ENCODE measurements at places on chromosomes 7 and 10. TPM values are rescaled to one million over a fixed set of nuclear protein-coding genes. Genes with fewer than 3 reads are reported as not detected.

DNA sequence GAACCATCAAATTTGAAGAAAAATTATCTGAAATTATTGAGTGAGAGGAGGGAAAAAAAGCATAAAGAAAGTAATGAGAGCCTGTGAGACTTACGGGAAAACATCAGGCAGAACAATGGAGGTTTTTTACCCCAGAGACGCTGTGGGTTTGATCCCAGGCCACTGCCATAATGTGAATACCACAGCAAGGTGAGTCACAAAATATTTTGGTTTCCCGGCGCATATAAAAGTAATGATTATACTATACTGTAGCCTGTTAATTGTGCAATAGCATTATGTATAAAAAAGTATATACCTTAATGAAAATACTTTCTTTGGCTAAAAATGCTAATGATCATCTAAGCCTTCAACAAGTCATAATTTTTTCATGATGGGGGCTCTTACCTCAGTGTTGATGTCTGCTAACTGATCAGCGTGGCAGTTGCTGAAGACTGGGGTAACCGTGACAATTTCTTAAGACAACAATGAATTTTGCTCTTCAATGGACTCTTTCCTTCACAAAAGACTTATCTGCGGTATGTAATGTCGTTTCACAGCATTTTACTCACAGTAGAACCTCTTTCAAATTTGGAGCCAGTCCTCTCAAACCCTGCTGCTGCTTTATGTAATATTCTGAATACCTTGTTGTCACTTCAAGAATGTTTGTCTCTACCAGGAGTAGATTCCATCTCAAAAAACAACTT lies 97.0 kb upstream of the FAM20C start:
- H3K27me3 ChIP-seq, result no peaks in the 10 kb centered on the region
- H3K4me1 ChIP-seq, result peaks cover 89% of the 10 kb centered on the region
- H3K4me3 ChIP-seq, result peak overlapping the region; percentile 54
- peaks cover 26% of the 10 kb centered on the region for H3K36me3 ChIP-seq

GRCh38 chr10:30553626-30554439 lies 75.7 kb downstream of the LYZL2 start:
- no peaks in the 10 kb centered on the region for H3K36me3 ChIP-seq
- peak overlapping the region; percentile 54 for H3K4me3 ChIP-seq
- peak; percentile 65 for DNase-seq
- no peaks in the 10 kb centered on the region for H3K27me3 ChIP-seq
- H3K4me1 ChIP-seq, result peaks cover 44% of the 10 kb centered on the region

Gene ZEB1
- total RNA-seq, result 0.18 TPM

Gene TNS3
- total RNA-seq, result 28.3 TPM

DNA sequence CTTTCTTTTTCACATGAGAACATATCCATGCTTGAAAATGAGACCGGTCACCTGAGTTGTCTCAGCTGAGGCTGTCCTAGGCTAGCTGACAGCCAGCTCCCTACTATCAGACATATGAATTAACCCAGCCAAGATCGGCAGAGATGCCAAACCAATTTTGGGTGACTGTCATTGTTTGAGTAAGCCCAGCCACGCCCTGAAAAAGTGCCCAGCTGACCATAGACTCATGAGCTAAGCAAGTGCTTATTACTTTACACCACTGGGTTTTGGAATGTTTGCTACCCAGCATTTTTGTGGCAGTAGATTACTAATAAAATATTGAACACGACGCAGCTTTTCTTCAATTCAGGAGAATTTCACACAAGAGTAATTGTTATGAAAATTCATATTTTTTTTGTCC lies 265.2 kb upstream of the LYZL1 start:
- H3K27ac ChIP-seq, result no peak overlapping the region
- DNase-seq, result no peak
- H3K4me1 ChIP-seq, result peaks cover 19% of the 10 kb centered on the region
- peaks cover 5% of the 10 kb centered on the region for H3K27me3 ChIP-seq
- no peak overlapping the region for H3K4me3 ChIP-seq

GRCh38 chr10:100997360-100998182 lies 2.0 kb upstream of the LZTS2 start:
- no peaks in the 10 kb centered on the region for H3K27me3 ChIP-seq
- H3K27ac ChIP-seq, result peak overlapping the region; percentile 95
- peak overlapping the region; percentile 83 for H3K4me3 ChIP-seq
- H3K4me1 ChIP-seq, result peaks cover 32% of the 10 kb centered on the region
- peak; percentile 94 for DNase-seq

DNA sequence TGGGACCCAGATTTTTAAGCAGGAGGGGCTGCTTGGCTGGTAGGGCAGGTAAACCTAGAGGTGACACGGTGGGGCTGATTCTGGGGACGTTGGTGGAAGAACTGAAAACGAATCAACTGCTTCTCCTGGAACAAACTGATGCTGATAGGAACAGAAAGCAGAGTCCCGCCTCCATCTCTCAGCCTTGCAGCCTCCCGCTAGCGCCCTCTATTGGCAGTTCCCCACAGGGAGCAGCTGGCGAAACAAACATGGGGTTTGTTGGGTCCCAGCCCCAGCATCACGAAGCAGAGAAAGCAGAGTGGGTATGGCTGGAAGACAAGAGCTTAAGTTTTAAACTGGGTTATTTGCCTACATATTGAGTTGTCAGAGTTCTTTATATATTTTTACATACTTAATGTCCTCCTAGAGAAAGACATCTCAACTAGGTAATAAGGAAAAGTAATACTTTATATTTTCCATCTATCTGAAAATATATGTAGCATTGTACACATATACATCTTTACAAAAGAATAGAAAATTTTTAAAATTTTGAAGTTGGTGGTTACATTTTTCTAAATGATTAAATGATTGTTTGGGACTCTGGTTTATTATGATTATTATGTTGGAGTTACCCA lies 42.3 kb upstream of the FOXI2 start:
- no peak overlapping the region for H3K4me3 ChIP-seq
- H3K4me1 ChIP-seq, result peaks cover 33% of the 10 kb centered on the region
- peak; percentile 93 for DNase-seq
- H3K27ac ChIP-seq, result no peak overlapping the region

GRCh38 chr10:103951942-103952341 lies 15.0 kb upstream of the SLK start:
- H3K4me1 ChIP-seq, result peaks cover 6% of the 10 kb centered on the region
- no peak overlapping the region for H3K27ac ChIP-seq
- H3K4me3 ChIP-seq, result no peak overlapping the region
- 0 out of 2 replicates have a peak, but pooled peaks cover 2% of the 10 kb centered on the region for H3K27me3 ChIP-seq

Gene INPP5A
- total RNA-seq, result 21.5 TPM

DNA sequence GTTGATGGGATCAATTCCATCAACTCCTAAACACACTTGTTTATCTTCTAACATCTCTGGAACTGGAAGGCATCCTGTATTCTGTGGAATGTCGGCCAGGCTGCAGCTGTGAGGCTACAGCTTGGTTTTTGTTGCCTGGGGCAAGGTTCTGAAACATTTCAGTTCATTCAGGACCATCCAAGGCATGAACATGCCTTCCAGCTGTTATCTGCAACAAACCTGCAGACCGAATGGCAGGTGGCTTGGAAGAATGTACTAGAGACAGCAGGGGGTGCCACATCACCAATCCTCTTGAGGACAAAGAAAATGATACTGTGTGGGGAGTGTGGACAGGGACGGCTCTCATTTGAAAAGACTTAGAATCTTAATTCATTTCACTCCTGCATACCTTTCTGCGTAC lies 12.4 kb downstream of the PAPOLB start:
- H3K4me3 ChIP-seq, result no peak overlapping the region
- H3K36me3 ChIP-seq, result peaks cover 4% of the 10 kb centered on the region
- peaks cover 7% of the 10 kb centered on the region for H3K4me1 ChIP-seq
- DNase-seq, result peak; percentile 52
- H3K27me3 ChIP-seq, result no peaks in the 10 kb centered on the region

DNA sequence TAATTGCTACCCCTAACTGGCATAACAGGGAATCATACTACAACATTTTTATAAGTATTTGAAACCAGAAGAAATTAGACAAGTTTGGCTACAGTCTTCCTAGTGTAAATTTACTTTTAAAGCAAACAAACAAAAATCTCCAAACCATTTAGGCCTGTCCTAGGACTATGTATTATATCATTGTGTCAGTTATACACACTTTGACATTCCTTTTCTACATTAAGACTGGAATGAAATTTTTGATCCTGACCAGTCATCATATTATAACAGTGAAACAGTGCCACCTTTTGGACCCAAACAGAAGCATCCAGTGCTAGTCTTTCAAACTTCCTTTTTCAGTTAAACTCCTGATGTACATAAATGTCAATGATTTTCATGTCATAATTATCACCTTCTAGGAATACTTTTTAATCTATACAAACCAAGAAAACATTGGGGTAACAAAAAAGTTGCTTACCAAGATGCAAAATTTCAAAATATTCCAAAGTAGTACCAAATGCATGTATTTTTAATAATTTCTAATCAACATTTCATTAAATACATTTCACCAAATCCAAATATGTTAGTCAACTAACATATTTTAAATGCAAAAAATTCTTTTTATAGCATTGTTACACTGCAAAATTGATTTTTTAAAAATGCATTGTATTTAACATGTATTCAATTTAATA lies 75.7 kb downstream of the IMMP2L start:
- no peaks in the 10 kb centered on the region for H3K36me3 ChIP-seq
- H3K4me1 ChIP-seq, result no peaks in the 10 kb centered on the region
- no peak overlapping the region for H3K27ac ChIP-seq
- no peak for DNase-seq
- H3K27me3 ChIP-seq, result no peaks in the 10 kb centered on the region

GRCh38 chr7:90613088-90613498 lies 17.0 kb downstream of the CDK14 start:
- H3K27me3 ChIP-seq, result no peaks in the 10 kb centered on the region
- no peak overlapping the region for H3K4me3 ChIP-seq
- no peak overlapping the region for H3K27ac ChIP-seq
- peaks cover 48% of the 10 kb centered on the region for H3K4me1 ChIP-seq
- DNase-seq, result no peak
- no peaks in the 10 kb centered on the region for H3K36me3 ChIP-seq

GRCh38 chr10:3779158-3779741 lies 5.8 kb downstream of the KLF6 start:
- peaks cover 52% of the 10 kb centered on the region for H3K4me1 ChIP-seq
- H3K27ac ChIP-seq, result no peak overlapping the region
- H3K36me3 ChIP-seq, result peaks cover 55% of the 10 kb centered on the region
- no peak for DNase-seq

Gene NUTM2B
- total RNA-seq, result 0.20 TPM

Gene HPS1
- 49.3 TPM for total RNA-seq

Gene BAG3
- 16.8 TPM for total RNA-seq

DNA sequence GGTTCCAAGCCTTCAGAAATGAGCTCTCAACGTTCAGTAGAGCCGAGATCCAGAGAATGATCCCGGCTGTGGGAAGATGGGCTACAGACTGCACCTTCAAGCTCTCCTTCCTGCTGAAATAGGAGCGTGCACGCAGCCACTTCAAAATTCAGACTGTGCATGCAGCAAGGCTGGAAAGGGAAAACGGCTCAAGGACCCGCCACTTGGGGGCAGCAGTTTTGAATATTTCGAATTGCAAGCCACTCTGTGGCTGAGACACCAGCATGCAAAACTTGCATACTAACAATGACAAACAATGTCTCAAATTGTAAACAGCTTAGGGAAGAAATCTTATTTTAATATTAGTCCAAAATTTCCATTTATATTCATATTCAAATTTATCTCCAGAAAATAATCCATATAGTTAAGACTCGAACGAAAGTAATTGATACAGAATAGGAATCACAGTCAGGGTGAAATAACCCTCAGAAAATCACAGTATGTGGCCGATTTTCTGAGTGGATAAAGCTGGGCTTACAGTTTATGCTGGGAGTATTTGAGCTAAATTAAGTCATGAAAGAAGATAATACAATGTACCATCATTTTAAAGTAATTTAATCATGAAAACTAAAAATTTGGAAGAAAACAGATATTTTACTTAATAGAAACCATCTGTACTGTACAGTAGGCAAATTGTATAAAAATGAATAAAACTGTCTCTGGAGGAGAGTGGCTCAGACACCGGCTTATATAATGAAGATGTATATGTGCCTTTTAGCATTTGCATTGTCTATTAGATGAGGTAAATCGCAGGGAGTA lies 137.9 kb upstream of the MKI67 start:
- no peaks in the 10 kb centered on the region for H3K36me3 ChIP-seq
- no peak overlapping the region for H3K4me3 ChIP-seq
- H3K27ac ChIP-seq, result no peak overlapping the region

Gene C1GALT1
- total RNA-seq, result 107 TPM

DNA sequence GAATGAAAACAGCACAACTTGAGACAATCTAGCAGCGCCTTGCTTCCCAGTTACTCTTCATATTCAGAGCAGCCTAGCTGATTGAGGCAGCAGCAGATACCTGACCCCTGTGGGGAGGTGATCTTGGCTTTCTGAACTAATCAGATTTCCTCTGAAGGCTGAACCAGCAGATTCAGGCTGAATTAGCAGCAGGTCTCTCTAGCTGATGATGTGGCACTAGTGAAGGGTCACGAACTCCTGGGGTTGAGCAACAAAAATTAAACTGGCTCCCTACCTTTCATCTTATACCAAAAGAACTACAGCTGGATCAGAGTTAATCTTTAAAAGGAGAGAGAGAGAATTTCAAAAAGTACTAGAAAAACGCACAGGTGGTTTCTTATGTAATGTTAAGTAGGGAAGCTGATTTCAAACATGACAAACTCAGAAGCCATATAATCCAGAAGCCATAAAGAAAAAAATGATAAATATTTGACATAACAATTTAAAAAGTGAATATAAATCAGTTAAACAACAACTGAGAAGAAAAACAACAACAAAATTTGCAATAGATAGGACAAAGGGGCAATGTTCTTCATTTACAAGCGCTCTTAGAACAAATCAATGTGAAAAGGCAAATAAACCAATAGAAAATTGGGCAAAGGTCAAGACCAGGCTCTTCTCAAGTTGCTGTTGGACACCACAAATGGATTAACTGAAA lies 13.5 kb downstream of the SLC25A13 start:
- H3K4me3 ChIP-seq, result 0 out of 2 replicates have a peak overlapping the region, but pooled peaks have one; percentile 12
- H3K36me3 ChIP-seq, result no peaks in the 10 kb centered on the region
- H3K27ac ChIP-seq, result peak overlapping the region; percentile 95
- H3K4me1 ChIP-seq, result peaks cover 58% of the 10 kb centered on the region

GRCh38 chr10:118315629-118316028 lies 26.5 kb downstream of the FAM204A start:
- H3K27ac ChIP-seq, result no peak overlapping the region
- no peaks in the 10 kb centered on the region for H3K36me3 ChIP-seq
- H3K4me1 ChIP-seq, result no peaks in the 10 kb centered on the region
- no peak for DNase-seq
- H3K4me3 ChIP-seq, result no peak overlapping the region
